ENCODE measurements at places on chromosomes 5 and 9.

GRCh38 chr9:35367451-35367850, 122.5 kb upstream of the RUSC2 start:
- no peak for DNase-seq

DNA sequence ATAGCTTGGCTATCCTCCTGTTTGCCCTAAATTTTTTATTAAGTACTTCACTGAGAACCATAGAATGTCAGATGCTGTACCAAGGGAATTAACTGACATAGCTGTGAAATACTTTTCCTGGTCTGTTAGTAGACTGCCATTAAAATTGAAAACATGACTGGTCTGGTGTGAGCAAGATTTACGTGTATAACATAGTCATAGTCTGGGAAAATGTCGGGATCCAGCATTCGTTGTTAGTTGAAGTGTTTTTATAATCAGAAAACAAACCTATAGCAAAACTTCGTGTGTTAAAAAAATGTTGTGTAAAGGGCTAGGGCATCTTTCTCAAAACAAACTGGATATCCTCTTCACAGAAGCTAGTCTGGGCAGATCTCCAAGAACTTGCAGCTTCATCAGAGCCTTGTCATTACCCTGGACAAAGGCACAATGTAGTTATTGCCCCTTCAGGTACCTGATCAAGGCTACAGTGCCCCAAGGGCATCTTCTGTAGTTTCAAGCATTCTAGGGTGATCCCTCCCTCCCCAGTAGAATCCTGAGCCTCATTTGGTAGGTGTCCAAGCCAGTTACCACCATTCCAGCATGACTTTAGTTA, 454.2 kb upstream of the SGCD start:
- DNase-seq: no peak

DNA sequence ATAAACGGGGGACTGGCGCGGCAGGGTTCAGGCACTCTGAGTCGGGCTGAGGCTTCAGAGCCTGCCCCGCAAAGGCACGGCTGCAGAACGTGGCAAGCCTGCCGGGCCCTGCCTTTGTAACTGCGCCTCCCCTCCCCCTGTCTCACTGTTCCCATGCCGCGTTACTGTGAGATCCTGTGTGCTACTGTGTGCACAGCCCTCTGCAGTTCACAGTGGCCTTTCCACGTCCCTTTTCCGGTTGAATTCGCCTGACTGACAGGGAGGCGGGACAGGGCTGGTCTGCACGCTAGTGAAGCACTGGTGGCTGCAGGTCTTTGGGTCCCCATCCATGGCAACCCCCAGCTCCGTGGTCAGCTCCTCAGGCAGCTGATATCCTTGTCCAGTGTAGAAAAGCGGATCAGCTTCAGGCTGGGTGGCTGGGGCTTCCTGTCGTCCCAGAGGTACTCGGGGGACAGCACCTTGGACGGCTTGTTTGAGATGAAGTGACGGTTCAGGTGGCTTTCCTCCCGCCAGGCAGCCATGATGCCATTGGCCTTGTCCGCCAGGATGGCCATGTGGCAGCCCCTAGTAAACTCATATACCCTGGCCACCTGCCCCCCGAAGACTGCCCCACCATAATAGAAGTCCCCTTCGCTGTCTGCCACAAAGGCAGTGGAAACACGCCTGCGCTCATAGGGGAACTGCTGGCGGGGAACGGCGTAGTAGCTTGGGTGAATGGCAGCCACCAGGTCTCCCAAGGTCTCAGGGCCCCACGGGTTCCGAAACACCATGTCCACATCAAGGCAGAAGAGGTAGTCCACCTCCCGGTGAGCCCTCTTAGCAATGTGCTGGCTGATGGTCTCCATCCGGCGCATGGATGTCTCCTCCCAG, 10.3 kb downstream of the GBGT1 start:
- no peak for DNase-seq

GRCh38 chr5:132253452-132254320, 3.8 kb upstream of the PDLIM4 start:
- DNase-seq: peak; percentile 21

- peak; percentile 66 for DNase-seq
Measured at GRCh38 chr5:75616971-75617621, 5.8 kb downstream of the ANKDD1B start.

DNA sequence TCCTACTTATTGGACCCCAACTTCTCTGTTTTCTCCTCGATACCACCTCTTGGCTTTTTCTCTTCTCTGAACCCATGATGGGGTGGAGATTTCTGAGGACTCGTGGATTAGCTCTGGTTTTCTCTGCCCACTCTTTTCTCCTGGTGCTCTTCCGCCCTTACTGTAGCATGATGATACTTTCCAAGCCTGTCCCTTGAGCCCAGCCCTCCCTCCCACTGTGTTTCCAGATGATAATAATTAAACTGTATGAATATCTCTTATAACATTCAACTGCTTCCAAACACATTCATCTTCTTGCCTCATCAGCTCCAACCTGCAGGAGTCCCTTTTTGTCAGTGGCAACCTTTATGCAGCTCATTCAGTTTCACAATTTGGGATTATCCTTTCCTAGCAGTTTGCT, 494.2 kb upstream of the KLF4 start:
- no peak for DNase-seq

- DNase-seq: no peak
Measured at GRCh38 chr5:56119050-56119449, 114.1 kb downstream of the ANKRD55 start.

DNA sequence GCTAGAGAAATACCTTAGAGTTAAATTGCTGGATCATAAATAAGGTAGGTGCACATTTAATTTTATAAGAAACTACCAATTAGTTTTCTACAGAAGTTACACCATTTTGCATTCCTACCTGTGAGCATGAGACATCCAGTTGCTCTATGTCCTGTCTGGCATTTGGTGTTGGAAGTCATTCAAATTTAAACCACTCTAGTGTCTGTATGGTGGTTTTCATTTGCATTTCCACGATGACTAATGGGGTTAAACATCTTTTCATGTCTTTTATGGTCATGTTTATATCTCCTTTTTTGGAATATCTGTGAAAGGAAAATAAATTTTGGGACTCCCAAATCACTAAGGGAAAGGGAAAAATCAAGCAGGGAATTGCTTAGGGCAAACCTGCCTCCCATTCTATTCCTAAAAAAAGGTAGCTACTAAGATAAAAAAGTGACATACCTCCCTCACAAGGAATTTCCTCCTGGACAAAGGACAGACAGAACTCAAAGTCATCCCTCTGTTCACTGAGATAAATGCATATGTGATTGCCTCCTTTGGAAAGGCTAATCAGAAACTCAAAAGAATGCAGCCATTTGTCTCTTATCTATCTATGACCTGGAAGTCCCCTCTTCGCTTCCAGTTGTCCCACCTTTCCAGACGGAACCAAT, 31.6 kb upstream of the ADCY2 start:
- DNase-seq: no peak

DNA sequence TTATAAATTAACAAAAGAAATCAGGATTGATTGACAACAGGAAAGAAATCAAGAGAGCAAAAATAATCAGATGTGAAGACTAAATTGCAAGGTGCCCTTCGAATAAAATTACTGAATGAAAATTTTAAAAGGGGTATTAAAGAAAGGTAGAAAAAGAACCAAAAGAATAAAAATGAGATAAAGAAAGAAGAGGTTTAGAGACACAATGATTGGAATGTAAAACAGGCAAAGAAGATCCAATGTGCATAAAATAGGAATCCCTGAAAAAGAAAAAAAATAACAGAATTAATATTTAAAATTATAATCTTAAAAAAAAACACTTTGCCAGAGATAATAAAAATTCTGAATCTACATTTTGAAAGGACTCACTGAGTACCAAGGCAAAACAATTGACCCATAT, 73.0 kb downstream of the AP3B1 start:
- DNase-seq: no peak

DNA sequence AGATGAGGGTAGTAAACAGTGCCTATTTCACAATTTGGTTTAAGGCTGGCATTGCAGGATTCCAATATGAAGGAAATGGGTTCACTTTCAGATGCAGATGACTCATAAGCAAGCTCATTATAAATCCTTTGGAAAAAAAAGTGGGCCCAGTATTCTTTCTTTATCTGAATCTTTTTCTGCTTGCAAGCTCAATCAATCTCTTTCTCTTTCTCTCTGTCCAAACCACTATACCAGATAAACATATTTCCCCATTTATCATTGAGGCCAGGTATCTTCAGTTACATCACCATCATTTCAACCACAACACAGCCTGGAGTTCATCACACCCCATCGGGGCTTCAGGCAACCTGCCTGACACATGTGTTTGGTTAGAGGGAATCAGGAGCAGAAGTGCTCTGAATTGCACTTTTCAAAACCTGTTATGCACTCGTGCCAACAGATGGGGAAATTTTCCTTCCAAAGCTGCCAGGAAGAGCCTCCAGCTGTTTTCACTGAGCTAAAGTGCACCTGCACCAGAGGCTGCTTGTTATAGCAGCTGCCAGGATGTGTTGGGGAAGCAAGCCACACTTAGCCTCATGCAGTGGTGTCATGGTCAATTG, 30.0 kb upstream of the MAMDC2 start:
- DNase-seq: peak; percentile 36

GRCh38 chr9:84772511-84772910, 103.0 kb downstream of the NTRK2 start:
- no peak for DNase-seq

DNA sequence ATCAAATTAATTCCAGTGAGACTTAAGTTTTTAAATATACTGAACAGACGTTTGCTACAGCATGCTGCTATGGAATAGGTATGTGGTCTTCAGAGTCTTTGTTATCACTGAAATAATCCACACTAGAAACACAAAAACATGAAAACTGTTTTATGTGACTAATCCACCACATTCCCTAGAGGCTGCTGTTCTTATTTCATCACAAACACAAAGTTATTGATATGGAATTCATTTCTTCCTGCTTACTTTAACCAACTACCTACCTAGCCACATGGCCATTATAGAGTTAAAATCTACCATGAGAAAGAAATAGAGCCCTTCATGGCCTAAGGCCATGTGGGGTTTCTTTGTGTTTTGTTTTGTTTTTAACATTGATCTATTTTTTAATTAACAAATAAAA, 232.3 kb upstream of the PTGER4 start:
- DNase-seq: no peak
